ENCODE measurements at places on chromosomes 5 and 9. TPM values are rescaled to one million over a fixed set of nuclear protein-coding genes. Genes with fewer than 3 reads are reported as not detected.
A peak's percentile ranks its signal among the peaks of the same experiment; 100 is the strongest.

Gene NEUROG1
- total RNA-seq = not detected

- no peak for DNase-seq
Measured at GRCh38 chr5:98292496-98292895, 481.0 kb upstream of the RGMB start.

GRCh38 chr5:132828846-132829494, 1.5 kb downstream of the SHROOM1 start:
- DNase-seq = no peak

Gene KCNV2
- not detected for total RNA-seq

Gene PAPPA
- 0.37 TPM for total RNA-seq

DNA sequence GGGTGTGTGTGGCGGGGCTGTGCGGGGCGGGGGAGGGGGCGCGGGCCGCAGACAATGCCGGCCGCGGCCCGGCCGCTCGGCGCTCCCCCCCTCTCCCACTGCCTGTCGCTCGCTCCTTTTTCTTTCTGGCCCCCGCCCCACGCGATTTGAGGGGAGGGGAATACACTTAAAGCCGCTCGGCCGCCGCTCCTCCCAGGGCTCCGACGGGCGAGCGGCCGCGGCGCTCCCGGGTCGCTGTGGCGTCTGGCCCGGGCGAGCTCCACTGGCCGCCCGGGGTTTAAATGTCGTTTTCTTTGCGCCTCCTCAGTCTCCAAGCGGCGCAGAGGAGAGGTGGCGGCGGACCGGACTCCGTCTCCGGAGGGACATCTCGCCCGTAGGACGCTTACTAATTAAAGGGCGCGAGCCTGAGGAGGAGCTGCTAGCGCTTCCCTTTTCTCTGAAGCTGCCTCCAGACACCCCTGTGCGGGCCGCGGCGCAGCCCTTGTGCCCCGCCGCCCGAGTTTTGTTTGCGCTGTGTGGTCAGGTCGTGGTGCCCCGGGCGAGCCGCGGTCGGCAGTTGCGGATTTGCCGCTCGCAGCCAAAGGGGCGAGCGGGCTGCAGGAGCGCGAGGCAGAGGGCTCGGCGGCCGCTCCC, 1.4 kb downstream of the ZSWIM6 start:
- DNase-seq = peak; percentile 39

- DNase-seq = no peak
Measured at GRCh38 chr5:72021651-72022357, 85.5 kb upstream of the MAP1B start.

GRCh38 chr5:167063788-167064187, 1227.7 kb upstream of the WWC1 start:
- no peak for DNase-seq
